GM23338 (cell line): ENCODE measurements at places on chromosomes 5 and 9. TPM values are rescaled to one million over a fixed set of nuclear protein-coding genes. Genes with fewer than 3 reads are reported as not detected.

The TCOF1 gene
- total RNA-seq = 152 and 165 TPM in 2 replicates

The ELOVL7 gene
- total RNA-seq = 6.5 and 7.0 TPM in 2 replicates

DNA sequence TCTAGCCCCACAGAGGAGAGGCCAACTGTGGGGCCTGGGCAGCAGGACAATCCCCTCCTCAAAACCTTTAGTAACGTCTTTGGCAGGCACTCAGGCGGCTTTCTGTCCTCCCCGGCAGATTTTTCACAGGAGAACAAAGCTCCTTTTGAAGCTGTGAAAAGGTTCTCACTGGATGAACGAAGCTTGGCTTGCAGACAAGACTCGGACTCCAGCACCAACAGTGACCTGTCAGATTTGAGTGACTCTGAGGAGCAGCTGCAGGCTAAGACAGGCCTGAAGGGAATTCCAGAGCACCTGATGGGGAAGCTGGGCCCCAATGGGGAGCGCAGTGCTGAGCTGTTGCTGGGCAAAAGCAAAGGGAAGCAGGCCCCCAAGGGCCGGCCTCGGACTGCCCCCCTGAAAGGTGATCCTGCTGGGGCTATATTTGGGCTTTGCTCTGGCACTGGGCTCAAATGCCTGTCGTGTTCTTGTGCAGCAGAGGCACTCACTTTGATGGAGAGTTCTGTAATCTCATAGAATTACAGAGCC is 39.4 kb downstream of the KDM3B start:
- DNase-seq = no peak

GRCh38 chr9:17580119-17580518 is 1.3 kb downstream of the SH3GL2 start:
- no peak for DNase-seq

DNA sequence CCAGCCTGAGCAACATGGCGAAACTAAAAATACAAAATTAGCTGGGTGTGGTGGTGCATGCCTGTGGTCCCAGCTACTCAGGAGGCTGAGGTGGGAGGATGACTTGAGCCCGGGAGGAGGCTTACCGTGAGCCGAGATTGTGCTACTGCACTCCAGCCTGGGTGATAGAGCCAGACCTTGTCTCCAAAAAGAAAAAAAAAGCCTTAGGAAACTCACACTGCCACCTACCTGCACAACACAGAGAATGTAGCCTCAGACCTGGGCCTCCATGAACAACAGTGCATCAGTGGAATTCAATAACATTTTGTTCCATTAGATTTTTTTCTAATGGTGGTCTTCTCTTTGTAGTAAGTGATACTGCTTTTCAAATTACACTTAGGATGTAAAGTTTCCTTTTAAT is 63.8 kb upstream of the RARS1 start:
- peak; percentile 57 for DNase-seq

DNA sequence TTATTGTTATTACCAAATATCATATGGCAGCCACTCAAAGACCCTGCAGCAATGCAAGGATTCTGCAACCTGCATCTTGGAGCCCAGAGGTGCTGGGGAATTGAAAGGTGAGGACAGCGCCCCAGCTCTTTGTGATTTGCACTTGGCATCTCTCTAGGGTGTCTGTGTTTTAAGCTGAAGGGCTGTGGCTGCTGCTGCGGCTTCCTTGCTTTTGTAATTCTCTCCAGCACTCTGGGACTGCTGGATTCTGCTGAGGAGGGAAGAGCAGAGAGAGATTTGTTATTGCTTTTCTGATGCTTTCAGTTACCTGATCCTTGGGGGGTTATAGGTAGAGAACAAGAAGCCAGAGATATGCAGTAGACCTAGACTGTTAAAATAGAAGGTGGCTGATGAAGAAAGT is 562.4 kb downstream of the EBF1 start:
- DNase-seq = peak; percentile 31
